Stimulated activated CD8-positive, alpha-beta memory T cell treated with anti-CD3 and anti-CD28 coated beads, Interleukin-4, amount 100 ng/mL, for 4 hours (primary cell): ENCODE measurements at places on chromosomes 2 and 18.

GRCh38 chr2:132909427-132909826, 239.4 kb upstream of the LYPD1 start:
- DNase-seq, result no peak

DNA sequence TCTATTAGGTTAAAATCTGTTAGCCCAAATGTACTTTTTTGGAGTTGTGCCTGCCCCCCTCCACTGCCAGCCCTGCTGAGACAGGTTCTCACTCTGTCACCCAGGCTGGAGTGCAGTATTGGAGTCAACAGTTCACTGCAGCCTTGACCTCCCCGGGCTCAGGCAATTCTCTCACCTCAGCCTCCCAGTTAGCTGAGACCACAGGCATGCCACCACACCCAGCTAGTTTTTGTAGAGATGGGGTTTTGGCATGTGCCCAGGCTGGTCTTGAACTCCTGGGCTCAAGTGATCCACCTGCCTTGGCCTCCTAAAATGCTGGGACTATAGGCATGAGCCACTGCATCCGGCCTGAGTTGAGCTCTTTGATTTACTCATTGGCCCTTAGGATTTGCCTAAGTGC, 110.7 kb downstream of the ICA1L start:
- no peak for DNase-seq

- DNase-seq, result no peak
Measured at GRCh38 chr2:2572393-2573204, 241.5 kb upstream of the MYT1L start.

GRCh38 chr2:74525717-74526648, at the start of gene DQX1:
DQX1 (minus strand) TSS chr2:74526231; CDS start chr2:74525729, 502 bp downstream.
- no peak for DNase-seq

GRCh38 chr18:54241483-54241882, 17.0 kb upstream of the MBD2 start:
- DNase-seq, result no peak

GRCh38 chr2:197839327-197839726, 34.9 kb downstream of the PLCL1 start:
- no peak for DNase-seq

- DNase-seq, result no peak
Measured at GRCh38 chr2:133287709-133288108, 280.6 kb downstream of the NCKAP5 start.
